ENCODE measurements at places on chromosomes 7 and 10.

DNA sequence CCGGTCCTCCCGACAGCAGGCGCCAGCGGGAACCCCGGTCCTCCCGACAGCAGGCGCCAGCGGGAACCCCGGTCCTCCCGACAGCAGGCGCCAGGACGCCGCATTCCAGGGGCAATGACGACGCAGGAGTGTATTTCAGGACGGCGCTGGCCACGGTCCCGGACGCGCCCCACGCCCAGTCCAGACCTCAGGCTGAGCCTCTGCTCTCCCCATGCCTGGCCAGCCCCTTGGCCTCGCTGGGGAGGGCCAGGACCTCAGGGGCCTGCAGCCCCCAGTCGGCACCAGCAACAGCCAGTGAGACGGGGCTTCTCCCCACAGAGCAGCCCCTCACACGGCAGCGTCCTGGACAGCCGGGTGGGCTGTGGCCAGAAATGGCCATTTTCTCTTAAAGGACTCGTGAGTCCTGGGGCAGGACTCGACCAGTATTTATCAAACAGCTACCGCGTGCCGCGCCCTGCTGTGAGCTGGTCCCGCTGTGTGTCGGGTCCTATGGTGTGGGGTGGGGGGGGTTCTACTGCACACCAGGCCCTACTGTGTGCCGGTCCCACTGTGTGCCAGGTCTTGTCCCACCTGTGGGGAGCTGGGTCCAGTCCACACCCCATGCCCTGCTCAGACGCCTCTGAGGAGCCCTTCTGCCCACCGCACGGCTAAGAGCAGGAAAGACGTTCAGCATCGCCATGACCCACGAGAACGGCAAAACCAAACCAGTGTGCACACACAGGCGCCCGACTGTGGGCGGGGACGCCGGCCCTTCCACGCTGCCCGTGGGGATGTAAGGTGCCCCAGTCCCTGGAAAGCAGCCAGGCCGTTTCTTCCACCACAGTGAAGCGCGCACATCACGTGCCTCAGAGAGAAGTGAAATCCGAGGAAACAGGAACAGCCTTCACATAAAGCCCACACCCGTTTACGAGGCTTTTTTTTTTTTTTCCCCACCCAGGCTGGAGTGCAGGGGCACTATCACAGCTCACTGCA, 33.3 kb downstream of the GET4 start:
- no peak for DNase-seq
- no peak overlapping the region for H3K27ac ChIP-seq
- H3K4me3 ChIP-seq, result peak overlapping the region; percentile 24
- peaks cover 17% of the 10 kb centered on the region for H3K4me1 ChIP-seq

DNA sequence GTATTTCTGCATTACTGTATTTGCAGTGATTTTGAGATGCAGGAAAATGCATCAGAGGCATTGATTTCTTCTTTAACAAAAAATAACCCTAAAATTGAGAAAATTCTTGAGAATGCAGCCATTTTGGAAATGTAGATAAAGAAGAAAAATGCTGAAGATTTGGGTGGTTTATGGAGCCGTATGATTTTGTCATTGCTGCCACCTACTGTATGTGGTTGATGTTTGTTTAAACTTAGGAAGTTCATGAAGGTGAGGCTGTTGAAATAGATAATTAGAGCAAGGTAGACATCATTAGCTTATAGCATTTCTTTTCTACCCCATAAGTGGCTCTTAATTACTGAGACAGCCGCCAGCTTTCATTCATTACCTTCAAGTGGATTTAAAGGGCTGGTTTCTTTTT, 92.1 kb upstream of the SAMD8 start:
- H3K4me1 ChIP-seq, result peaks cover 12% of the 10 kb centered on the region
- H3K27me3 ChIP-seq, result no peaks in the 10 kb centered on the region
- no peak overlapping the region for H3K4me3 ChIP-seq

GRCh38 chr10:74164716-74165529, 13.9 kb downstream of the ADK start:
- no peak overlapping the region for H3K4me3 ChIP-seq
- no peaks in the 10 kb centered on the region for H3K27me3 ChIP-seq
- no peak for DNase-seq
- H3K4me1 ChIP-seq, result peaks cover 14% of the 10 kb centered on the region

DNA sequence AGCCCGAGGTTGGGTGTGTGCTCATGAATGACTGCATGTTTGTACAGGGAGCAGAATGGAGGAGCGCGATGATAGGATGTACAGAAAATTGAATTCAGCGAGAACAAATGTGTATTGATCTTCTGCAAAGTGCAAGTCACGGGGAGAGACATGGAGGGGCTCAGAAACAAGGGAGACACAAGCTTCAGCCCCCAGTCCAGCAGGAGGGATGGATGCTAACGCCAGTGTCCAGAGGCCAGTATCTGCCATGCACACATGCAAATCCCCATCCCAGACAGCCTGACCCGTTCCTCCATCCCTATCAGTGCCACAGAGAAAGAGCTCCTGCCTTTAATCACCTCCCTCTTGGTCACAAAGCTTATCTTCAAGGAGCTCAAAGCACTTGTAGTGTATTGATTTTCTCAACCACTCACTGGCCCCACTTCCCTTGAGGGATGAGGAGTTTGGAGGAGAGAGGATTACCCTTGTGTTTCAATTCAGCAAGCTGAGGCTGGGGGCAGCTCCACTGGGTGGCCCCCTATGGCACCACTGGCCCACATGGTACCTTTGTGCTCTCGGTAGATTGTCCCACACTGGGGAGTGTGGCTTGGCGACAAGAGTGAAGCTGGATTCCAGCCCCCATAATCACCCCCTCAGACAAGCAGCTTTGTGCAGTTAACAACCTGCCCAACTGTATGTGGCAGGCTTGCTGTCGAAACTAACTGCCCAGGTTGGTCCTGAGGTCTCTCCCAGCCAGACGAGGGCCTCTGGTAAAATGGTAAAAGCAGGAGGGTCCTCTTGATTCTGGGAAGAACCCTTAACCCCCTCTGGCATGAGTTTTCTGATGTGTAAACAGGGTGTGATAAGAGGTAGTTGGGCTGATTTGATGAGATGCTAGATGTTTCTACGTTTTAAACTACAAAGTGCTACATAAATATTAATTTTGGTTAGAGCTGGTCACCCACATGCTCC, 151.6 kb upstream of the UNC5B start:
- H3K4me1 ChIP-seq, result no peaks in the 10 kb centered on the region
- no peaks in the 10 kb centered on the region for H3K36me3 ChIP-seq
- DNase-seq, result no peak
- no peaks in the 10 kb centered on the region for H3K27me3 ChIP-seq
- H3K4me3 ChIP-seq, result no peak overlapping the region

- no peaks in the 10 kb centered on the region for H3K27me3 ChIP-seq
- H3K4me1 ChIP-seq, result peaks cover 10% of the 10 kb centered on the region
- H3K27ac ChIP-seq, result no peak overlapping the region
These were observed 13.4 kb downstream of the SLC29A3 start for GRCh38 chr10:71332466-71332865.

DNA sequence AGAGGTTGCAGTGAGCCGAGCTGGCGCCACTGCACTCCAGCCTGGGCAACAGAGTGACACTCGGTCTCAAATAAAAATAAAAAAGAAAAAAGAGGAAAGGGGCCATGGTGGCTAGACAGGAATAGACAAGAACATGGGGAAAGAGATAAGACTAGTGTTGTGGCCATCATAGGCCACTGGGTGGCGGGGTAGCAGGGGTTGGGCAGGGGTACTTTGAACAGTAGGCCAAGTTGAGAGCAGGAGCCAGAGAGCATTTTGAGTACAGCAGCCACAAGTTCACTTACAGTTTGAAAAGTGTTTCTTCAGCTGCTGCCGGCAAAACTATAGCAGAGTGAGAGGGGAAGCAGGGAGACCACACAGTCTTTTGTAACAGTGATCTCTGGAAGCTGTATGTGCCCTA, 656.0 kb downstream of the CNTNAP2 start:
- no peak overlapping the region for H3K27ac ChIP-seq
- H3K4me1 ChIP-seq, result no peaks in the 10 kb centered on the region
- no peak overlapping the region for H3K4me3 ChIP-seq

- H3K36me3 ChIP-seq, result no peaks in the 10 kb centered on the region
- no peaks in the 10 kb centered on the region for H3K4me1 ChIP-seq
- no peak overlapping the region for H3K4me3 ChIP-seq
- H3K27me3 ChIP-seq, result no peaks in the 10 kb centered on the region
- no peak overlapping the region for H3K27ac ChIP-seq
- DNase-seq, result no peak
These were observed 967.1 kb downstream of the PCDH15 start for GRCh38 chr10:53833908-53834307.

DNA sequence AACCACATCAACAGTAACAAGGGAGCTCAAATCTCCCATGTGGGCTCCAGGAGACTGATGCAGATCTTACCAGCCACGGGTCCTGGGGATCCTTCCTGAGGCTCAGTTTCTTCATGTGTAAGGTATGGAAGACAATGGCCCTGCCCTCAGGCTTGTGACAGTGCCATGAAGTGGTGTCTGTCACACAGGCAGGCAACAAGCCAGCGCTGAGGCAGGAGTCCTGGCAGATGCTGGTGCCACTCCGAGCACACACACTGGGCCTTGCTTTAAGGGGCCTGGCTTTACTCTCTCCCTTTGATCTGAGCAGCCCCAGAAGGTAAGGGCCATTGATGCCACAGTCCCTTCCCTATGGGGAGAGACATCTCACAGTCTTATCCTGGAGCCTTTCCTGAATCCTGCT, 28.4 kb upstream of the LRRC18 start:
- no peaks in the 10 kb centered on the region for H3K36me3 ChIP-seq
- H3K27ac ChIP-seq, result no peak overlapping the region
- no peak for DNase-seq
- H3K4me1 ChIP-seq, result no peaks in the 10 kb centered on the region

DNA sequence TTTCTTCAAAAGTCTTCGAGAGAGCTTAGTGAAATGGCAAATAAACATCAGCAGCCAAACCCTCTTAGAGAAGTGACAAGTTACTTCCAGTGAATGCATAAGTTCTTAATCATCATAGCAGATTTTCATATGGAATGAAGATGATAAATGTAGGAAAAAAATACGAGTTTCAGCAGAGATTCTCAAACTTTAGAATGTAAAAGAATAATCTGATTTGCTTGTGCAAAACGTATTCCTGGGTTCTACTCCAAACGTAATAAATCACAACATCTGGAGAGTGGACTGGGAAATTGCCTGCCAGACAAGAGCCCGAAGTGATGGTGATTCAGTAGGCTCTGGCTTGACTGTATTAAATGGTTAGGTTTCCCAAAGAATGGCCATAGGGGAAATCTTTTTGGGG, 62.2 kb downstream of the AKR1E2 start:
- H3K36me3 ChIP-seq, result no peaks in the 10 kb centered on the region
- no peak overlapping the region for H3K4me3 ChIP-seq
- no peaks in the 10 kb centered on the region for H3K27me3 ChIP-seq
- DNase-seq, result no peak
- H3K27ac ChIP-seq, result no peak overlapping the region

- no peaks in the 10 kb centered on the region for H3K4me1 ChIP-seq
- no peak overlapping the region for H3K4me3 ChIP-seq
- H3K27me3 ChIP-seq, result no peaks in the 10 kb centered on the region
These were observed 466.5 kb downstream of the PLXNA4 start for GRCh38 chr7:132109769-132110168.

GRCh38 chr7:41323806-41324205, 379.1 kb downstream of the INHBA start:
- DNase-seq, result no peak
- H3K4me1 ChIP-seq, result no peaks in the 10 kb centered on the region
- no peaks in the 10 kb centered on the region for H3K27me3 ChIP-seq
- no peak overlapping the region for H3K27ac ChIP-seq
- H3K4me3 ChIP-seq, result no peak overlapping the region

Data from vagina (tissue), 2 donors.